ENCODE measurements at places on chromosomes 4 and X. TPM values are rescaled to one million over a fixed set of nuclear protein-coding genes. Genes with fewer than 3 reads are reported as not detected.

GRCh38 chr4:52659722-52660261 lies 691 bp upstream of the USP46 start:
- peak; percentile 42 for DNase-seq

The DUSP9 gene
- 0.69 TPM for polyA plus RNA-seq

- DNase-seq = no peak
Measured at GRCh38 chr4:8639021-8639420, 46.5 kb downstream of the CPZ start.

The RNF128 gene
- polyA plus RNA-seq = 1.3 TPM

The BTC gene
- 5.2 TPM for polyA plus RNA-seq

- no peak for DNase-seq
Measured at GRCh38 chr4:114636192-114636935, 37.8 kb downstream of the UGT8 start.

GRCh38 chrX:2401590-2402360 lies 99.0 kb downstream of the DHRSX start:
- no peak for DNase-seq

All from right lung (tissue), 10 donors.